COR-L47 (cell line): ENCODE measurements at places on chromosomes 4 and X.
A peak's percentile ranks its signal among the peaks of the same experiment; 100 is the strongest.

DNA sequence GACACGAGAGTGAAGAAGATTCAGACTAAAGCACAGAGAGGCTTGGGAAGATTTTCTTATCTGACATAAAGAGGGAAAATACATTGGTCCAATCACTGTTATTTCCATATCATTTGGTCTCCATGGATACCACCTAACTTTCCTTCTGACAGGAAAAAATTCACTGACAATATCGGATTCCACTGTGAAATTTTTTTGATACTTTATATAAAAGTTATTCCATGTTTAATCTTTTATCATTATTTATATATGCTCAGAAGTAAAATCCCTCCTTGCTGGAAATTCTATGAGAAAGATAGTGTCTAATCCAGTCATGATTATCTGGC is 3.6 kb downstream of the IRF2 start:
- no peak for DNase-seq

- peak; percentile 45 for DNase-seq
These were observed 9.6 kb upstream of the TMA16 start for GRCh38 chr4:163484906-163485305.

DNA sequence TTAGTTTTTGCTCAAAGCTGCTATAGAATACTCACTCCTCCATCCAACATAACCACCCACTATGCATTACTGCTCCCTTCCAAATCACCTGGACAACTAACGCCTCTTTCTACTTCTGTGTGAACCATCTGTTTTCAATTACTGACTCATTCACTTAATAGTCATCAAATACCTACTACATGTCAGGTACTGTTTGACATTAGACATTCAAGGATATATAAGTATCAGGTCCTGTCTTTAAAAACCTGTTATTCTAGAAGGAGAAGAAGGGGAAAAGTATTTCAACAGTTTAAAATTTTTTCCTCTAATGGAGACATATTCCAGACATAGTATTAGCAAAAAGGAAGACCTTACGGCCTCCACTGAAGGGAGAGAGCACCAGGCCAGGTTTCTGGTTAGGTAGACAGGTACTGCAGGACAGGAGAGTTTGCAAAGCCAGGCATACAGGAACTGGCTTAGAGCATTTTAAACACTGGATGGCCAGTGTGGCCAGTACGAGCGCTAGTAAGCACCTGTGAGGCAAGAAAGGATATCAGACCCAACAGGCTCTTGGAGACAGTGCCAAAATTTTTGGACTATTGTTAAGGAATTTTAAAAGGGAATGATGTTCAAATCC is 39.0 kb downstream of the SH3RF1 start:
- no peak for DNase-seq

- no peak for DNase-seq
These were observed 44.9 kb upstream of the PRSS48 start for GRCh38 chr4:151231915-151232595.

- no peak for DNase-seq
These were observed 265.4 kb downstream of the RAPGEF2 start for GRCh38 chr4:159368320-159368719.

DNA sequence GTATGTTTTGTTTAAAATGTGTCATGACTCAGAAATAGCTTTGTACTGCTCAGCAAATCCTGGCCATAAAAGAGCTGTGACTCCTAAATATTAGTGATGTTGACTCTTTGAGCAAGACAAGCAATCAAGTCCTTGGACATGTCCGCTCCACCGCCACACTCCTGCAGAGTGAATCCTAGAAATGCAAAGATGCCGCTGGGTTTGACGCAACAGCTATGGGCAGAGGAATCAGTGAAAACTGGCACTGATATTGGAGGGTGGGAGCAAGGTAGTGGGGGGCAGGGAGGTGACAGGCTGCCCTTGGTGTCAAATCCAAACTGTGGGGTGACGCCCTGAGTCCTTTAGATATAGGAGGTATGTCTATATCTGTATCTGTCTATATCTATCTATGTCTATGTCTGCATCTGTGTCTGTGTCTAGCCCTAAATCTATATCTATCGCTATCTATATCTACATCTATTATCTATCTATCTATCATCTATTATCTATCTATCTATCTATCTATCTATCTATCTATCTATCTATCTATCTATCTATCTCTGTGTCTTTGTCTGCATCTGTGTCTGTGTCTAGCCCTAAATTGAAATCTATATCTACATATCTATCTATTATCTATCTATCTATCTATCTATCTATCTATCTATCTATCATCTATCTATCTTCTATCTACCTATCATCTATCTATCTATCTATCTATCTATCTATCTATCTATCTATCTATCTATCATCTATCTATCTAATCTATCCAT is 129.7 kb downstream of the CPE start:
- DNase-seq: no peak
